ENCODE measurements at places on chromosomes 4 and X.
A peak's percentile ranks its signal among the peaks of the same experiment; 100 is the strongest.

DNA sequence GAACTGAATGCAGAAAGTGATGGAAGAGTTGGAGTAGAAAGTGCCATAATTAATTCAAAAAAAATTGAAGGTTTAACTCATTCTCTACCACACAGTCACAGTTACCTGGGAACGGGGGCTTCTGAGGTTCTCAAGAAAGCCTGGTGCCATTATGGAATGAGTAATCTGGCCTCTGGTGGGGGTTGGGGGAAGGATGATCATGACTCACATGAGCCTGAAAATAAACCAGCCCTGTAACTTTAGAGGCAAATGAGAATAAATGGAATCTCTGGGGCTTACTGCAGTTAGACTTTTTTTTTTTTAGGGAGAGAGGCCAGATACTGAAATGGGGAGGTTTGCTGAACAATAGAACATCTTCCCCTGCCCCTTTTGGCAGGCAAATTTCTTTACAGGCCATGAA is 55.3 kb downstream of the SOD3 start:
- no peak for DNase-seq

DNA sequence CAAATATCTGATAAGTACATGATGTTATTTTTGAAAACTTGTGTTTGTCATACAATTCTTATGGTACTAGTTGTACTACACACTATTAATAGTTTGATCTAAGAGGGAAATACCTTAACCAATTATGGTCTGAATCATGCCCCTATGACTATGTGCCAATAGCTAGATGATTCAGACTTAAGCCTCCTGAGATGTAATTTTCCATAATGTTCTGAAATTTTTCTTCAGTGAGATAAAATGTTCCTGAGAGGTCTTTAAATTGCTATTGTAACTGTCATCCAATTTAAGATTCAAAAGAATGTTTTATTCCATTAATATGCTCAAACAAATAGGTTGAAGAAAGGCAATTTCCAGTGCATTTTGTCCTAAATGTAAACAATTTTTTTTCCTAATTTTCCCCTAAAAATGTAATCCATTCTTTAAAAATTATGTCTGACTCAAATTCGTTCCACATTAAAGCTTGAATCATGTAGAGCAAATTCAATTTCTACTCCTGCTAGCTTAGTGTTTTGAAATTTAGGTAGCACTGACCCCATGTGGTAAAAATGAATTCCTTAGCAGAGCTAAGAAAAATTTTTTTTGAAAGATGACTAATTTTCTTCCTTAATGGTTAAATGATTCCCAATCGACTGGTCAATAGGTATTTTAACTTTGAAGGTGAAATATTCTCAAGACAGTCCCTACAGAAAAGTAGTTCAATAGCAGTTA is 49.1 kb downstream of the APOOL start:
- no peak for DNase-seq

- DNase-seq, result no peak
These were observed 95.6 kb downstream of the TMA16 start for GRCh38 chr4:163590103-163590502.

- DNase-seq, result no peak
These were observed 35.5 kb downstream of the EREG start for GRCh38 chr4:74400395-74400794.

DNA sequence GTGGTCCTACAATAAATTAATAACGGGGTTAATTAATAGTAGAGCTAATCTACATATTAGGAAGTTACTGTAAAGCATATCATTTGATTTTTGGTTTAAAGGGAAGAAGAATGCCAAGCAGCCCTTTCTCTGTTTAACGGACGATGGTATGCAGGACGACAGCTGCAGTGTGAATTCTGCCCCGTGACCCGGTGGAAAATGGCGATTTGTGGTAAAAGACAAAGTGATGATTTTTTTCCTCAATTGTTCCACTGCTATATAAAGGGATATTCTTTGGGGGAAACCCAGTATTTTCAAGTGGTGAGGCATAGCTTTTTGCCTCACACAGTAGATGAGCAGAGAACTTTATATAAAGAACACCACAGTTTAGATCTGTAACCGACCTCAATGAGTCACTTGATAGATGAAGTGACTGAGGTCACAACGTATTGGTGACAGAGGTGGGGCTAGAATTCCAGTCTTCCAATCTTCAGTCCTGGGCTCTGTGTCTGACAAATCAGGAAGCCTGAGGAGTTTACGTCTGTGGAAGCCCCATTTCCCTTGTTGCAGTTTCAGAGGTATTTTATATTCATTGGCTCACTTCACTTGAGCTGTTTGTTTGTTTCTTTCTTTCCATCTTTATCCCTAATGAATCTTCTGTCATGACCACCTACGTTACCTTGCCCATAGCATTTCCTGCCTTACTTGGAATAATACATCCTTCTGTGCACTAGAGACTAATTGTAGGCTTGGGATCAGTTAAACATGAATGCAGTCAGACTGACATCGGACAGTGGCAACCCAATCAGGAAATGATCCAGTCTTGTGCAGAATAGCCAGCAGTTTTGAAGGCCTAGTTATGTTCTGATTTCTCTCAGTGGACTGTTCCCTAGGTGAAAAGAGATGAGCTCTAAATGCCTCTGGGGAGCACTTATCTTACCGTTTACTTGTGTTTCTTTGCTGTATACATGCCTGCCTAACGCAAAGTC is 30.1 kb downstream of the ZRSR2 start:
- DNase-seq, result no peak

DNA sequence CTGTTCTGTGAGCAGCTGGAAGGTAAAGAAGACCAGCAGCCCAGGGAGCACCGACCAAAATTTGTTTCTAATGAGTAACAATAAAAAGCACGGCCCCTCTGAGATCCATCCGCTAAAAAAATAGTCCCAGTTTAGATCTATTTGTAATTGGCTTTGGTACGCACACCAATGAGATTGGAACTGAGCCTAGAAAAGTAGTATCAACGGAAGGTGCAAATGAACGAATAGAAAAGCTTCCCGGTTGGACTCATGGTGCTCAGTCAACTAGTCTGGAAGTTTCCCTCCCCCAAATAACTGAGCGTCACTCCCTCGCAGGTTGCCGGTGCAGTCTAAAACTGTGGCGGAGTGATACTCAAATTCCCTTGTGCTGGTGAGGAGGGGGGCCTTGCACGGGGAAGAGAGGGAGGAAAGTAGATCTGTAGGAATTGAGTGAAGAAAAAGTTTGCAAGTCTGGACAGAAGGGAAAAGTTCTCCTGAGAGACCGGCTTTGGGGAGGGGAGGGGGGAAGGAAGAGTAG is at the start of gene COL4A5:
Gene COL4A5 (plus strand): TSS at position 413 of the 517 bp plus-strand sequence. CDS start 288 bp downstream, outside the sequence.
- no peak for DNase-seq

GRCh38 chr4:124191329-124191728 is 521.2 kb downstream of the ANKRD50 start:
- DNase-seq, result no peak

DNA sequence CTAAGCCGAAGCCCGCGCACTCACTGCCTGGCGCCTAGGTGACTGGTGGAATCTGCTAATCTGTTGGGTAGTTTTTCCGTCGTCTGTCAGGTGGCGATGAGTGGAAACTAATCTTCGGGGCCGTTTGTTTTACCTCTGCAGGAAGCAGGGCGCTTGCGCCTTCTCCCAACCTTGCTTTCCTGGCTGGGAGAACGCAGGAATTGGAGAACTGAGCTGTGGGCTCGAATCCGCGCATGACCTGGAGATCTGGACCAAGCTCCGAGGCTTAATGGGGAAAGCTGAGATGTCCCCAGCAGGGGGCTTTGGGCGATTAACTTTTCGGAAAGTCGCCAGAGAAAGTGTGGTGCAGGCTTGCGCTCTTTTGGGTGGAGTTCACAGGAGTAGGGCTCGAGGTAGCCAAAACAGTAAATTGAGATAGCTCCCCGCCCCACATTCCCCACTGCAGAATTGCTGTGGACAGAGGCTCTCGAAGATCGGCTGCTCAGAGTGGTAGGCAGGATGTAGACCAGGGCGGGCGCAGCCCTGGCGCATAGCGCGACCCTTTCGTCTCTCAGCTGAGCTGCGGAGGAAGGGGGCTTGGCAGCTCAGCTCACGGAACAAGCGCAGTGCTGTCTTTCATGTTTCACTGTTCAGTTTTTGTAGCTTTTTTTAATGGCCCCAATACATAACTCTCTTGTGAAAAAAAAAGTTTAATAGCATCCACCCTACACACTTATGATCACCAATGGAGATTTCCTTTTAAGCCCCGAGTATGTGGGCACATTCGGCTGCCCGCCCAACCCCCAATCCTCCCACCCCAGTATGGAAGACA is 2.7 kb upstream of the FGF5 start:
- no peak for DNase-seq

GRCh38 chr4:158176108-158176507 is 3.3 kb upstream of the GASK1B start:
- DNase-seq, result no peak

- no peak for DNase-seq
These were observed 387.6 kb upstream of the ZFP42 start for GRCh38 chr4:187608001-187608421.

GRCh38 chr4:94926936-94927335 is 169.2 kb downstream of the BMPR1B start:
- no peak for DNase-seq

DNA sequence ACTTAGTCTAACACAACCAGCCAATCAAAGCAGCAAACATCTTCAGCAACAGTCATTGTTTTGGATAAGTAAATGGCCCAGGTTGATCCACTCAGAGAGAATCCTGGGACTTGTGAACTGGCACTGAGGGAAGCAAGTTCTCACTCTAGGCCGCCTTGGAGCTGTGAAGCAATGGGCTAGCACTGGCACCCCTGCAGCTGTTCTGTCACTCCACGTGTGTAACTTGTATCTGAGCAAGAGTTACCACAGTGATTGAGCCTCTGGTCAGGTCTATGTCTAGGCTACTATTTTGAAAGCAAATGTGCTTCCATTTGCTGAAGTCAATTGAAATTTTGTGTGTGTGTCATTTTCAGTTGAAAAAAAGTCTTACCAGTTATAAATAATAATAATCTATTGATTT is 57.2 kb upstream of the HS3ST1 start:
- no peak for DNase-seq

GRCh38 chr4:82754513-82755165 is 44.0 kb downstream of the SCD5 start:
- no peak for DNase-seq

GRCh38 chr4:144699565-144699964 is 53.6 kb downstream of the HHIP start:
- DNase-seq, result no peak

DNA sequence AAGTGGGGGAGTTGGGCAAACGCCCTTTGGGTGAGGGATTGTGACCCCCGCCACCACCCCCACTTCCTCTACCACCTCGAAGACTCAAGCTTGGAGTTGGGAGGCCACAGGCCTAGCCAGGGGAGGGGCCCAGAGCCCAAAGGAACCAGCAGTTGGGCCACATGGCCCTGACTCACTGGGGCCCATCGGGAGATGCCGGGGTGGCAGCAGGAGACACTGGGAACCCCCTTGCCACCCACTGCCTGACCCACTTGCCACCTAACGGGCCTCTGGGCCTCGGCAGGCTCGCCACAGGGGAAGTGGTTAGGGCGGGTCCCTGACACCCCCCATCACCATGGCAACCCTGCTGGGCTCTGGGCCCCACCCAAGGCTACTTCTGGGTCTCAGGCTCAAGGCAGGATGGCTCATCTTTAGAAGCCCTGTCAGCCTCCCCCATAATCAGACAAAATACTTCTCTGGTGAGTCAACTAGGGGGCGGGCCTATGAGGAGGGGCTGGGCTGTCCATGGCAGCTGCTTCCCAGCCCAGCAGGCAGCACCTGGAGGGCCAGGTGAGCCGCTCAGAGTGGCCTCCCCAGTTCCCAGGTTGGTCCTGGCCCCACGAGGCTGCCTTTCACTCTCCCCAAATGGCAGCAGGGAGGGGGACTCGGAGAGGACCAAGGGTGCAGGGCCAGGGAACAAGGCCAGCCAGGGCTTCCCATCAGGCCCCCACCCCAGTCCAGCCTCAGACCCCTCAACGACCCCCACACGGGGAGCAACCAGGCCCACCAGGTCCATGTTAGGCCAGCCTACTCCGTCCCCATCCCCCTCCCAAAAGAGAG is 5.6 kb downstream of the FLNA start:
- DNase-seq, result peak; percentile 69

DNA sequence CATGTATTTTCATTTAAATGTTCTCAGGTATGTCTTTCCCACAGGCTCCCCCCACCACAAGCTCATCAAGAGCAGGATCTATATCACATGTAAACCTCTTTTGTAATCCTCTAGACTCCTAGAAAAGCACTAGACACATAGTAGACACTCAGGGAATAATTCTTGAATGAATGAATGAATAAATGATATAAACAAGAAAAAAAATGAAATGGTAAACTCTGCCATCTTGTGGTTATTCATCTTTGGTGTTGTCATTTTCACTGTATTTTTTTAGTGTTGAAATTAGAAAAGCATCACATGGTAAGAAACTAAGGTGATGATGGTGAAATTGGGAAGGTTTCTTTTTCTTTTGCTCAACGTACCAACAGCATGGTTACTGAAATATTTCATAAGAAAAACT is 34.2 kb upstream of the C1GALT1C1 start:
- no peak for DNase-seq

DNA sequence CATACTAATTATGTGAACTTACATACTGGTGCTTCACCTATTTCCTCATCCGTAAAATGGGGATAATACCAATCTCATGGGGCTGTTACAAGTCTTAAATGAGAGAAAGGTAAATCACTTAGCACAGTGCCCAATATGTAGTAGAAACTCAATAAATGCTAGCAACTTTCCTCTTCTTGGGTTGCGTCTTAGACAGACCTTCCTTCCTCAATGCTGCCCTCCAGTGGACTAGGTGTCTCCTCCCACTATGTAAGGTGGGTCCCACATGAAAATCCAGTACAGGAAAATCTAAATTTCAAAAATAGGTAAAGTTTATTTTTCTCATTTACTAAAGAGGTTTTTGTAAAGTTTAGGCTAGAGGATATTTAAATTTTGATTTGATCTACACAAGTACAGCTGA is 20.6 kb downstream of the ZDHHC9 start:
- no peak for DNase-seq

GRCh38 chrX:20060961-20061748 is 55.6 kb downstream of the MAP7D2 start:
- DNase-seq, result no peak

- no peak for DNase-seq
These were observed 53.2 kb downstream of the ARHGAP10 start for GRCh38 chr4:147785129-147785528.
